ENCODE measurements at places on chromosomes 5 and 9.

- DNase-seq = no peak
Measured at GRCh38 chr5:124154714-124155113, 591.7 kb downstream of the ZNF608 start.

- DNase-seq = no peak
Measured at GRCh38 chr9:84325347-84325973, 15.1 kb downstream of the SLC28A3 start.

DNA sequence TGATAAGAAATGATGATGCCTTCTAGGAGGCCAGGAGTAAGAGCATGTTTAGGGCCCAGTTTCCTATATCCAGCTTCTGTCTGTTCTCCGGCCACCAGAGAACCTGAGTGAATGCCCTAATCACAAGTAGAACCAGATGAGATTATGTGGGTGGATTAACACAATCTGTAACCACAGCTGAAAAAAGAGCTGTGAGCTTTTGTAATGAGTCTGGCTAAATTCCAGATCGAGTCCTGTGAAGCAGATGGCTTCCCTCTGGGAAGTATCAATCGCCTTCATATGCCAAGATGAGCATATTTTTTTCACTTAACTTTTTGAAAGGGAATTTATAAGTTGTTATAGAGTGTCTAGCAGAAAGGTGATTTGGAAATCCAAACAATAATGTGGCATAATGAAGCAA, 99.8 kb downstream of the NNT start:
- no peak for DNase-seq

DNA sequence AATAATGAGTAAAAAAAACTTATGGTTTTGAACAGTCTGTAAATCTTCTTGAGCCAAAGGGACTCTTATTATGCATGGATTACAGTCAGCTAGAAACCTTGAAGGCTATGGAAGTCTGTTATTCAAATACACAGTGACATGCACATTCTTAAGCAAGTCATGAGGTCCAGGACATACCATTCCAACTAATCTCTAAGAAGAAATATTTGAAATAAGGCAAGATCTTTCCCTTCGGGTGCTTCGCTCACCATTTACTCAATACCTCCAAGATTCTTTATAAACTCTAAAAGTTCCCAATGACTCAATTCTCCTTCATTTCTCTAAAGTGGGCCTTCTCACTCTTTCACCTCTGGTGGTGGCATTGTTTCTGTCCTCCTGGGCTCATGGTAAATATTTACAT, 811.0 kb downstream of the NR2F1-AS1 start:
- DNase-seq = no peak

All from NCI-H1417 (cell line).